NCI-H2171 (cell line): ENCODE measurements at places on chromosomes 5 and 9.

- DNase-seq, result no peak
Measured at GRCh38 chr5:126736141-126736540, 40.8 kb upstream of the LMNB1 start.

- DNase-seq, result no peak
Measured at GRCh38 chr5:151868451-151868850, 56.2 kb downstream of the GLRA1 start.

DNA sequence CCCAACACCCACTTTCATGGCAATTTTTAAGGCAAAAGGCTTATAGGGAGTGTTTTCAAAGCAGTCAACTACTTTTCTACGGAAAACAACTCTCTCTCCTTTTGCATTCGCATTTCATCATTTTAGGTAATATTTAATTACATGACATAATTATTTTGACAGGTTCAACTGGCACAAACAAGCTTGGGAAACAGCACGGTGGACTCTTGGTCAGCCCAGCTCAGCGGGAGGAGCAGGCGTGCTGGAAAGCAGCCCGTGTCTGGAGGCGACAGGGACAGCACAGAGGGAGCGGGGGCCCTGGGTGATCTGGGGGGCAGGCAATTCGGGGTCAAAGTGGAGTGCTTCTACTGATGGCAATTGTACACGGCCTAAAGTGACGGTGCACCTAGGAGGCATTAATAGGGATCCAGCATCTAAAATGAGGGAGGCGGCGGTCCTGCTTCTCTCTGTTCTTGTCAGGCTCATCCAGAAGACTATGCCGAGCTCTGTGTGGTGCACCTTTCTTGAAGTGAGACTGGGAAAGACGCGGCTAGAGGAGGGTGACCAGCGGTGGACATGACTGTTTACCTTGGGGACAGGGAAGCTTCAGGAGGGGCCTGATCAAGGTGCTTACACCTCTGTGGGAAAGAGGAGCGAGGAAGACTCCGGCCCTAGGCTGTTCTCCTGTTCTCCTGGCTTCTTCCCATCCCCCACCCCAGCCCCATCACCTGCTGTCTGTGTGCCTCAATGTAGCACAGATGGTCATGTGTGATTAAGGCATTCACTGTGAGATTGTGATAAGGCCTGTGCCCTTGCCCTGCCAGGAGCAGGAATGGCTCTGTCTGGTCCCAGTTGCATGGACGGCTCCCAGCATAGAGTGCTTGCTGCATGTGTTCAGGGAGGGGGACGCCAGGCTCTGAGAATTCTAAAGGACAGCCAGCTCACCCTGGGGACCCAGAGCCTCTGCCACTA, 3.4 kb downstream of the MYMK start:
- DNase-seq, result peak; percentile 81

GRCh38 chr5:5933651-5934050, 444.7 kb downstream of the MED10 start:
- no peak for DNase-seq

DNA sequence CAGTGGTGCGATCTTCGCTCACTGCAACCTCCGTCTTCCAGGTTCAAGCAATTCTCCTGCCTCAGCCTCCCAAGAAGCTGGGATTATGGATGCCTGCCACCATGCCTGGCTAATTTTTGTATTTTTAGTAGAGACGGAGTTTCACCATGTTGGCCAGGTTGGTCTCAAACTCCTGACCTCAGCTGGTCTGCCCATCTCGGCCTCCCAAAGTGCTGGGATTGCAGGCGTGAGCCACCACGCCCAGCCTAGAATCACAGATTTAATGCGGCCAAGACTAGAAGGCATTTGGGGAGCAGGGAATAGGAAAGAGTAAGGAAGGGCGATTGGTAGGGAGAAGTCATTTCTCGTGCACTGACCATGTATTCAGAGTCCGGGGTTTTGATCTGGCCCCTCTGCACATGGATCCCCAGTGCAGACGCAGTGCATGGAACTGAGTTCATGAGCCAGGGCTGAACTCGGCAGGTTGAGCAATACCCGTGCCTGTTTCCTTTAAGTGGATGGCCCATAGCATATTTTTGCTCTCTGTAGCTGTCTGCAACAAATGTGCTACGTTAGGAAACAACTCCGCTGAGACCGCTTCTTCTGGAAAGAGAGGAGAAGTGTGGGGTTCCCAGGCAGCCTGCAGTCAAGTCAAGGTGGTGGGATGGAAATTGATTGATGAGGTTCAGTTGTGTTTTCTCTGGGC, 3.4 kb upstream of the HMCN2 start:
- DNase-seq, result no peak

DNA sequence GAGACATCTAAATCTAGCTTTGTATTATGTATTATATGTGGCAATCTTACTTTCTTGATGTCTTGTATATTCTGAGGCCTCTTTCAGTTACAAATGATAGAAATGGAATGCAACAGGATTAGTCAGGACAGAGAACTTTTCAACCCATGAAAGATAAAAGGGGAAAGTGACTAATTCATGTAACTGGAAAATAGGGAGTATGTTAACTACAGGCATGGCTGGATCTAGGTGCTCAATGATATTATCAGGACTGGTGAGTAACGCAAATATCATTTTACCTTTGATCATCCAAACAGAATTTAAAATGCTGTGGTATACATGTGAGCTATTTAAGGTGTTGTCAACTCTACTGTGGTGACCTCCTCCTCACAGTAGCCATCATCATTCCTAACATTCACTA, 215.7 kb upstream of the GLRA1 start:
- no peak for DNase-seq

GRCh38 chr9:105243015-105243686, 1.3 kb upstream of the SLC44A1 start:
- DNase-seq, result no peak

DNA sequence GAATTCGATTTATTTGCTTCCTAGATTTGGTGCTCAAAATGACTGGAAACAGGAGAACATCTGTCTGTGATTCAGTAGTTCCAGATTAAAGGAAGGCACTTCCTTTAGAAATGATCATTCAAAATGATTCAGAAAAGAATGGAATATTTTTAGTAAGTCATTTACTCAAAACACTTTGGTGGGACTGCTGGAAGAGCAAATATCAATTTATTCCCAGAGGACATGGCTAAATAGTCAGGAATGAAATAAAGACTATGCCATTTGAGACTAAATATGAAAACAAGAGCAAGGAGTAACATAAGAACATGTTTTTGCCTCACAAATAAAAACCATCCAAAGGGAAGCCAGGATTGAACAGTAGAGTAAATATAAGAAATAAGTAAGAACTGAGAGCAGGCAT, 138.6 kb upstream of the RASA1 start:
- DNase-seq, result no peak

DNA sequence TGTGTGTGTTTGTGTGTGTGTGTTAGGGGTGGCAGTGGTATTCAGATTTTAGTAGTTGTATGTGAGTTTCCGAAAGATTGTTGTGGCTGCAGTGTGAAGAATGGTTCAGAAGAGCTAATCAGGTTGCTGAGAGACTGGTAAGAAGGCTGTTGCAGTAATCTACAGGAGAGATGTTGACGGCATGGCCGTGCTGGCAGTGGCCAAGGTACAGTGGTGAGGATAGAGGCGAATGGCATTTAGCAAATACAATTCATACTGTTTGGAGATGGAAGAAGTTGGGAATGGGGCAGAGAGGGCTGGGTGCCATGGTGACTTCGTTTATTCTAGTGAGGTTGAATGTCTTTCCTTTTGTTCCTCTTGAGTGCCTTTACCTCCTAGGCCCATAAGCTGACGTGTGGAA, 77.5 kb upstream of the SPATA31D4 start:
- DNase-seq, result no peak

GRCh38 chr9:107866711-107867311, 377.2 kb upstream of the KLF4 start:
- DNase-seq, result no peak

- no peak for DNase-seq
Measured at GRCh38 chr5:154568589-154568988, 90.6 kb upstream of the HAND1 start.

GRCh38 chr9:107491081-107492053, 1.8 kb upstream of the KLF4 start:
- DNase-seq, result no peak

- DNase-seq, result no peak
Measured at GRCh38 chr9:16221822-16222547, 648.5 kb downstream of the BNC2 start.

GRCh38 chr5:99004960-99005359, 76.2 kb upstream of the CHD1 start:
- no peak for DNase-seq

- no peak for DNase-seq
Measured at GRCh38 chr5:29795096-29795652, 1398.3 kb upstream of the CDH6 start.

DNA sequence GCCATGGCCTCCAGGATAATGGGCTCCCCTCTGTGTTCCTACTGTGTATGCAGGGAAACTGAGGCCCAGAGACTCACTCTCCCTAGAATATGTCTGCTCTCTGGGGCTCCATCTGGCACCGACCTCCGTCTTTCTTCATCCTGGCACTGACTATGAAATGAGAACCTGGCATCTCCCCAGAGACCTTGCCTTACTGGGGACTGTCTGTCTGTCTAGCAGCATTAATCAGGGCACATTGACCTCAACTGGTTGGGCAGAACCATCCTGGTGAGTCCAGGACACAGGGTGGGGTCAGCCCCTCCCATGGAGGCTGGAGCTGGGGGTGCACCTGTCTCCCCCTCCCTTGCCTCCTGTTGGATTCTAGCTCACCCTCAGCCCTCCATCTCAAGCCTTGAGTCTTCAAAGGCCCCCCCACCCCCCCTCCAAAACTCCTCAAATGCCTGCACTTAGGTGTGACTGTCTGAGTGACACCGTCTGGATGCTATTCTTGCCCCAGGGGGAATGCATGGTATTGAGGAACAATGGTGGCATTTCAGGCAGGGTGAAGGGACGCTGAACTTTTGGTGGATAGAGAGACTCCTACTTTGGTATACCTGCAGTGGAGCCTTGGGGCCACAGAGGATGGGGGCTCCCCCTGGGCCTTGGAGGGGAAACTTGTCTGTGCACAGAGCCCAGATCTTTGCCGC, 12.8 kb upstream of the PITX1 start:
- no peak for DNase-seq

DNA sequence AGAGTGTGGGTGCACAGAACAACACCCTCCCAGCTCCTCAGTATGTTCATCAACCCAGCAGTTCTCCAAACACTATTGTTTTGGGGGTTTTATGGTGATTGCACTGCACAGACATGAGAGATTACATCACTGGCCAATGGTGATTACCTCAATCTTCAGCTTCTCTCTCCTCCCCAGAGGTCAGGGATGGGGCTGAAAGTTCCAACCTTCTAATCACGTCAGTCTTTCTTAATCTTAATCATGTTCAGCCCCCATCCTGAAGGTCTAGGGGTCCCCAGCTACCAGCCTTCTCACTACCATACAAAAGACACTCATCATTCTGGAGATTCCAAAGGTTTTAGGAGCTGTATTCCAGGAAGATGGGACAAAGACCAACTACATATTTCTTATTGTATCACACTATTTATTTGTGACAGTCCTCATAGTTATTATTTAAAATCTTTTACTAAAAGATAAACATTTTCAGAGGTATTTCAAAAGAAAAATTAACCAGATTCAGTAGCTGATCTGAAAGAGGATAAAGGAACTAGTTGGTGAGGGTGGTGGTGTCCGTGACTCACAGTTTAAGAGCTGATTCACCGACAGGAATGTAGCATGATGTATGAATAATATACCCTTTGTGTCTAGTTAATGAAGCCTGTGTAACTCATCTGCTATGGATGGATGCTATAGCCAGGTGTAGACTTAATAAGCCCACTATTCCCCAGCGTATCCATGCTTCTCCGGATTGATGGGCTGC, 35.6 kb downstream of the RASEF start:
- no peak for DNase-seq

DNA sequence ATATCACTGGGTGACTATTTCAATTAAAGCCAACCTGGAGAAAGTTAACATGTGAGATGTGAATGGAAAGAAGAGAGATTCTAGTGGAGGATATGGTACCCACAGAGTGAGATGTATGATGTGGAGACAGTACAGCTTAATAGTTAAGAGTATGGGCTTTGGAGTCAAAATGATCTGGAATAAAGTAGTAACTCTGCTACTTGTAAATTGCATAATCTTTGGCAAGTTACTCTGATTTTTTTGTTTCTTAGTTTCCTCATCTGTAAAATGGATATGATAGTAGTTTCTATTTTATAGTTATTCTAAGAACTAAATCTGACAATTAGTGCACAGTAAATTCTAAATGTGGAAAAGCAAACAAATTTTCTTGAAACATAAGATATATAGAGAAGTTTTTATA, 79.2 kb downstream of the ISOC1 start:
- DNase-seq, result no peak

- DNase-seq, result no peak
Measured at GRCh38 chr9:124496463-124496862, 10.7 kb downstream of the NR5A1 start.

- peak; percentile 61 for DNase-seq
Measured at GRCh38 chr9:119963798-119964372, 594.6 kb upstream of the BRINP1 start.

GRCh38 chr9:124010665-124011321, 775 bp upstream of the LHX2 start:
- DNase-seq, result peak; percentile 59

DNA sequence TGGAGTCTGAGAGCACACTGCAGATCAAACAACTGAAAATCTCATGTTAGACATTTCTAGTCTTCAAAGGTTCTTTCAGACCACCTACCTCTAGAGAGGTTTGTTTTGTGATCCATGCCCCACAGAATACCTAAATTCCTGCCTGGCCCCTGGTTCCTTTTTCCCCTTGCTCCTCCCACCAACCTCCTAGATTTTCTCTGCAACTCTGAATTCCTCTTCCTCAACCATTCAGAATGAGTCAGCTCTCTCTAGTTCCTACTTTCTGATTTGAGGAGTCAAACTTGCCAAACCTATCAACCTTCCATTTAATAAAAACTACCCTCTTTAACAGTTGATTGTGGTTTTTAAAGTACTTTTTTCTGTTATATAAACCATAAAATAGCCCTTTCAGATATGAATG, 83.2 kb upstream of the ZNF462 start:
- no peak for DNase-seq

- DNase-seq, result no peak
Measured at GRCh38 chr5:65105301-65105700, 336.6 kb downstream of the CWC27 start.

DNA sequence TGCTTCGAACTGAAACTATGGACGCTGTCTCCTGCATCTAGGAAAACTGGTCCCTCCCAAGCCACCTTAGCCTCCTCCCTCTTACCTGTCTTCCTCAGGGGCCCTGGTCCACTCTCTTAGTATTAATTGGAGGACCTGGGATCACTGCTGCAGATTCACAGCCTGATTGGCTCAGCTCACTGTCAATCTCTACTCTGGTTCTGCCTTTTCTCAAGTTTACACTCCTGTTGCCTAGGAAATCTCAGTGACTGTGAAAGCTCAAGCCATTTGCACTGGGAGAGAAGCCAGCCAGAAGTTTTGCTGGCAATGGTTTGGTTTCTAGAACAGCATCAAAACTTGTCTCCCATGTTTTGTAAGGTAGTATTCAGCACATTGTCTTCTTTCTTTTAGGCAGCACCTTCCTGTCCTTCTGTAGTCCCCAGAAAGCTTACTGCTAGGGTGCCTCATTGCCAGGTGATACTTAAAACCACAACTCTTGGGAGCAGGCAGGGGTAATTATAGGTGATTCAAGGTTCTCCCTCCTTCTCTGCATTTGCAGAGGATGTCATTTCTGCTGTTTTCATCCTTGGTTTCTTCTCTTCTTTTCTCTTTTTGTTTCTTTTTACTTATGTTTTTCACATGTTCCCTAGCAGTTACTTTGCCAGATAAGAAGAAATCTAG, at the start of gene CAPSL:
Gene CAPSL, minus strand, starts transcription at position 55 of the 660 bp plus-strand sequence. CDS start 17,502 bp downstream, outside the sequence.
- peak; percentile 34 for DNase-seq
